ENCODE measurements at places on chromosomes 3 and 15. TPM values are rescaled to one million over a fixed set of nuclear protein-coding genes. Genes with fewer than 3 reads are reported as not detected.

- DNase-seq = peak; percentile 65
Measured at GRCh38 chr15:77036537-77037387, 34.1 kb downstream of the TSPAN3 start.

- DNase-seq = no peak
Measured at GRCh38 chr15:63749330-63749942, 84.3 kb downstream of the HERC1 start.

DNA sequence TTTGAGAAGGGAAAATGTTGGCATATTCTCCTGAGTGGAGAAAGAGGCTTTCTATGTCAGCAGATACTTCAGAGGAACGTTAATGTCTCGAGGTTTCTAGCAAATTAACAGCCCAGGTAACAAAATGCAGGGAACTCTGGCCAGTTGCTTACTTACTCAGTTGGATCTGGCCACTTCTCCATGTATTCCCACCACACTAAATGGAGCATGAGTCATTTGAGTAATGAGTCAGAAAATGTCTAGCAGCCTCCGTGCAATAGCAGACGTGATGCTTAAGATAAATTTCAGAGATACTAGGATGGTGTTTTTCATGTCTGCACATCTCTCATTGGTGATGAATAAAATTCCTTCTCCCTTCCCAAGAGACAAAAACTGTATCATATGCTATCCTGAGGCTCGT lies 671.5 kb downstream of the FHIT start:
- no peak for DNase-seq

DNA sequence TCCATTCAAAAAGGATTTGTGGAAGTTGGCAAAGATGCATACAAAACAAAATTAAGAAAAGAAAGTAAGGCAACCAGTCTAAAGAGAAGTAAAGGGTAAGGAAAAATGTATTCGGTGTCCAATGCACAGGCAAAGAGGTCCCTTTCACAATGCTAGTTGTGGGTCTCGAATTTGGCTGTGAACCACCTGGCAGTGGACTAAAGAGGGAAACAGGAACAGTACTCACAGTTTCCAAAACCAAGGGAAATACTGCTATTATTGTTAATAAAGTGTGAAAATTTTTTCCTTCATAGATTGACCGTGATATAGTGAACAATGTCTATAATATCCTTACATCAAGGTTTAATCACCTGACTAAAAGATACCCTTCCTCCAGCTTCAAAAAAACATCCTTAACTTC lies 57.9 kb downstream of the TNIK start:
- no peak for DNase-seq

DNA sequence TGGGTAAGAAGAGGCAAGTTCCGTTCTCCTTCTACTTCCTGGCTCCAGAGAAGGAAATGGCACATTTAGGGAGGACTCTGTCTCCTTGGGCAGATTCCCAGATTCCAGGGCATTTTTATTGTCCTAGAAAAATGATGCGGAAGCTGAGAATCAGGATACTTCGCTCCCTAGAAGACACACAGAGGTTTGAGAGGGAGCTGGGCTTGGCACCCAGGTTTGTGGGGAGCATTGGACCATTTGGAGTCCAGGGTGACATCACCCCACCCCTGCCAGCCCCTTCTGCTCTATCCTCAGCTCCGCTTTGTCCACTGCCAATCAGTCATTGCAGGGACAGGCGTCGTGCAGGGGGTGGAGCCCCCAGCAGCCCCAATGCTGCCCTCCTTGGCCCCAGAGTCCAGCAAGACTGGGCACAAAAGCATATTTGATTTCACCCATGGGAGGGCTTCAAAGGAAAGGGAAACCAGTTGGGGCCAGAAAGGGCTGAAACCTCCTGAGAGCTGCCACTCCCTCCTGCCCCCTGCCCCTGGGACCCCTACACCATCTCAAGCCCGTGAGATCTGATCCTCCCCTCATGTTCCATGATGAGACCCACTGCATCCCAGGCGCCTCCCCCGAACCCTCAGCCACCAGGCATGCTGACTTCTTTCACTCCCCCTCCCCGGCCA lies 129.8 kb upstream of the MEF2A start:
- DNase-seq = peak; percentile 62

- DNase-seq = no peak
Measured at GRCh38 chr3:186057594-186057993, 51.3 kb downstream of the ETV5 start.

DNA sequence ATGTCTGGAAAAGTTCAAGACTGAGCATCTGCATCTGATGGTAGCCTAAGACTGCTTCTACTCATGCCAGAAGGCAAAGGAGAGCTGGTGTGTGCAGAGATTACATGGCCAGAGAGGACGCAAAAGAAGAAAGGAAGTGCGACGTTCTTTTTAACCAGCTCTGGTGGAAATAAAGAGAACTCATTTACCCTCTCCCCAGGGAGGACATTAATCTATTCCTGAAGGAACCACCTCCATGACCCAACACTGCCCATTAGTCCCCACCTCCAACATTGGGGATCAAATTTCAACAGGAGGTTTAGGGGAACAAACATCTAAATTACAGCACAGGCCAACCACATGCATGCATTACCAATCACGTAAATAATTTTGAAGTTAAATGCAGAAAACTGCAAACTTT lies 1.5 kb upstream of the NCK1 start:
- DNase-seq = no peak

DNA sequence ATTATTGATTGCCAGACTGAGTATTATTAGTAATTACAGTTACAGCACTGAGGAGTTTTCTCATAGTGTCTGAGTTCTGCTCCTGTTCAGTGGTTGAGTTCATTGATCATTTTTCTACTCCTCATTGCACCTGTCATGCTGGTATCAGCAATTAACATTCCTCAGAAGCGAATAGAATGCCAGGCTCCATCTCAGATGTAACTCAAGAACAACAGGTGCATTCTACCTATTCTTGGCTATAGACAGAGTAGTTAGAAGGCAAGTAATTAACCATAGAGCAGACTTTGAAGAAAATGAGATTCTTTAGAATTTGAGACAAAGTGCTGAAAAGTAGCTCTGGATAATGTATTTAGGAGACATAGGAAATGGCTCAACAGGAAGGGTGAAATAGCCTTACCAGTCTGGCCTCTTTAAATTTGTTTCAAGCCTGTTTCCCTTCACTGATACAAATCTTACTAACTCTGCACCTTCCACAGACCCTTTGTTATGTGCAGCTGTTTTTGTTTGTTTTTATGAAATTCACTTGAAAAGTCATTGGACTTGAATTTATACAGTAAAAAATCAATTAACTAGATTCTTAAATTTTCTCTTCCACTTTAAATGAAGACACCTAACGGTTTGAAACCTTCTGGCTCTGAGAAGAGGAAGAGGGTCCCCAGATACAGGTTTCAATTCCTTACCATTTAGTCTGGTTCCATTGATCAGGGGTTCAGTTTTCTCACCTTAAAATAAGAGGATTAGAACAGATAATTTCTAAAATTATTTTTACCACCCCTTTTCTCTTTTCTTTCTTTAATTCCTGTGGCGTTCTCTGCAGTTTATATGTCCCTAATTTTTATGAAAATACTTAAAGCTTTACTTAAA lies 109.6 kb downstream of the FNDC3B start:
- no peak for DNase-seq

GRCh38 chr3:113606539-113607218 lies 74.3 kb downstream of the SIDT1 start:
- no peak for DNase-seq

- peak; percentile 35 for DNase-seq
Measured at GRCh38 chr3:52080830-52081719, 24.7 kb upstream of the DUSP7 start.

- no peak for DNase-seq
Measured at GRCh38 chr15:87707566-87708130, 548.9 kb downstream of the NTRK3 start.

- no peak for DNase-seq
Measured at GRCh38 chr15:62534996-62535395, 369.9 kb upstream of the C2CD4B start.

DNA sequence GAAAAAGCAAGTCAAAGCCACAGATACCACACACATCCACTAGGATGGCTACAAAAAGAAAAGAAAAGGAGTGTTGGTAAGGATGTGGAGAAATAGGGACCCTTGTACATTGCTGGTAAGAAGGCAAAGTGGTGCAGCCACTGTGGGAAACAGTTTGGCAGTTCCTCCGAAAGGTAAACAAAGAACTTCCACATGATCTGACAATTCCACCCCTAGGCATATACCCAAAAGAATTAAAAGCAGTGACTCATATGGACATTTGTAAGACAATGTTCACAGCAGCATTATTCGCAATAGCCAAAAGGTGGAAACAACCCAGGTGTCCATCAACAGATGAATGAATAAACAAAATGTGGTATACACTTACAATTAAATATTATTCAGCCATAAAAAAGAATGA lies 22.2 kb upstream of the GMPPB start:
- DNase-seq = no peak

DNA sequence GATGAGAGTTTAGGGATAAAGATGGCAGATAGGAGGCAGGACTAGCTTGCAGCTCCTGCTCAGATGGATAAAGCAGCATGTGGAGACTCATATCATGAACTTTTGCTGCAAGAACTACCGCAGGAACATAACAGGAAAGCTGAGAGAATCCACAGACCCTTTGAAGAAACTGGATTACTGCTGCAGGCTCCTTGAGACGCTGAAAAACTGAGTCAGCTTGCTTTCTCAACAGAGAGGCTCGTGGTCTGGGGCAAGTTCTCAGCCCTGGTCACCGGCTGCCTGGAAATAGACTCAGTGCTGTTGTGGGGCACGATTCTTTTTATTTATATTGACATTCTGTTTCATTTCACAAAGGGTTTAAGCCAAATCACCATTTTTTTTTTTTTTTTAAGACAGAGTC lies 28.8 kb upstream of the TRIM59 start:
- no peak for DNase-seq

- DNase-seq = no peak
Measured at GRCh38 chr15:64653757-64654156, 121.6 kb downstream of the RBPMS2 start.

DNA sequence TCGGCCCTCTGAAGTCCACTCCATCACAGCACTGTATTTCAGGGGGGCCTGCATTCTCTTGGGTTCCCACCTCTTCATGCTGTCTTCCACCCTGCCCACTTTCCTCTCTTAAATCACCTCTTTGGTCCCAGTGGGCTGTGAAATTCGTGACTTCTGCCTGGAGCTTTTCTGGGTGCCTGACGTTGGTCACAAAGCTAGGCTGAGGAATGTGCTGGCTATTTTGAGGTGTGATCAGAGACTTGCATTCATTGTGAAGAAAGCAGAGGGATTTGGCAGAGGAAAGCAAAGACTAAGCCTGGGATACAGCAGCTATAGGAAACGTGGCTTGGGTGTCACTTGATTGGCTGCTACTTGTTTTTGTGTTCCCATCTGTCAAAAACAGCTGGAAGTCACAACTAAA lies 202.5 kb downstream of the SATB1 start:
- no peak for DNase-seq

- no peak for DNase-seq
Measured at GRCh38 chr15:63243776-63244175, 33.6 kb upstream of the APH1B start.

PTH1R gene
- total RNA-seq = 6.7 TPM

EHHADH gene
- total RNA-seq = 6.1 TPM

CNTN6 gene
- 0.48 TPM for total RNA-seq

CDHR4 gene
- 1.1 TPM for total RNA-seq

VGLL3 gene
- total RNA-seq = 49.8 TPM

SLC22A14 gene
- 0.49 TPM for total RNA-seq

CCR8 gene
- total RNA-seq = not detected

GPR171 gene
- 0.96 TPM for total RNA-seq

ASB14 gene
- not detected for total RNA-seq
